Naive thymus-derived CD8-positive, alpha-beta T cell (primary cell): ENCODE measurements at places on chromosomes 6 and 20. TPM values are rescaled to one million over a fixed set of nuclear protein-coding genes. Genes with fewer than 3 reads are reported as not detected.

Gene TNF
- total RNA-seq = 2.1 TPM

Gene SLCO4A1
- total RNA-seq = 1.4 TPM

Gene RAE1
- total RNA-seq = 34.0 TPM

Gene WFDC10B
- total RNA-seq = not detected

Gene PSORS1C2
- not detected for total RNA-seq

Gene MICA
- total RNA-seq = 21.9 TPM

Gene METTL24
- total RNA-seq = 2.0 TPM

Gene GPX5
- total RNA-seq = not detected

Gene SLC26A8
- not detected for total RNA-seq

Gene SPATS1
- not detected for total RNA-seq

Gene ASIP
- total RNA-seq = not detected

Gene ENPP5
- total RNA-seq = 1.2 TPM

Gene HTR1B
- not detected for total RNA-seq

Gene PRKN
- total RNA-seq = 5.6 TPM

Gene DBNDD2
- total RNA-seq = 13.9 TPM

Gene CCN2
- 0.41 TPM for total RNA-seq

Gene ERVFRD-1
- not detected for total RNA-seq
